Activated CD8-positive, alpha-beta T cell treated with anti-CD3 and anti-CD28 coated beads for 36 hours (primary cell): ENCODE measurements at places on chromosomes 6 and 20.

- no peak for DNase-seq
- no peak overlapping the region for H3K4me3 ChIP-seq
- peaks cover 4% of the 10 kb centered on the region for H3K27me3 ChIP-seq
- H3K36me3 ChIP-seq, result no peaks in the 10 kb centered on the region
Measured at GRCh38 chr6:90893400-90893799, 306.5 kb upstream of the MAP3K7 start.

GRCh38 chr6:10951675-10952282 lies 64.9 kb downstream of the SYCP2L start:
- H3K4me3 ChIP-seq, result no peak overlapping the region
- no peak for DNase-seq
- H3K4me1 ChIP-seq, result no peaks in the 10 kb centered on the region
- no peak overlapping the region for H3K27ac ChIP-seq

- no peak overlapping the region for H3K4me3 ChIP-seq
- peaks cover 5% of the 10 kb centered on the region for H3K27me3 ChIP-seq
- peaks cover 15% of the 10 kb centered on the region for H3K4me1 ChIP-seq
- H3K36me3 ChIP-seq, result peaks cover 1% of the 10 kb centered on the region
Measured at GRCh38 chr6:139525415-139525814, 151.0 kb upstream of the CITED2 start.

- no peak for DNase-seq
- peaks cover 21% of the 10 kb centered on the region for H3K27me3 ChIP-seq
- peaks cover 3% of the 10 kb centered on the region for H3K4me1 ChIP-seq
Measured at GRCh38 chr6:69880601-69881000, 14.2 kb downstream of the COL19A1 start.

- no peaks in the 10 kb centered on the region for H3K27me3 ChIP-seq
- H3K36me3 ChIP-seq, result peaks cover 83% of the 10 kb centered on the region
- peak overlapping the region; percentile 89 for H3K27ac ChIP-seq
- peaks cover 65% of the 10 kb centered on the region for H3K4me1 ChIP-seq
Measured at GRCh38 chr20:438571-439469, 23.5 kb downstream of the TBC1D20 start.

- peaks cover 2% of the 10 kb centered on the region for H3K27me3 ChIP-seq
- H3K36me3 ChIP-seq, result no peaks in the 10 kb centered on the region
- no peak overlapping the region for H3K4me3 ChIP-seq
- no peak for DNase-seq
- H3K27ac ChIP-seq, result no peak overlapping the region
Measured at GRCh38 chr6:17427617-17428016, 34.2 kb downstream of the CAP2 start.

GRCh38 chr6:13526727-13527670 lies 39.6 kb upstream of the GFOD1 start:
- H3K4me1 ChIP-seq, result peaks cover 14% of the 10 kb centered on the region
- no peaks in the 10 kb centered on the region for H3K27me3 ChIP-seq
- peak; percentile 58 for DNase-seq
- peak overlapping the region; percentile 65 for H3K27ac ChIP-seq

DNA sequence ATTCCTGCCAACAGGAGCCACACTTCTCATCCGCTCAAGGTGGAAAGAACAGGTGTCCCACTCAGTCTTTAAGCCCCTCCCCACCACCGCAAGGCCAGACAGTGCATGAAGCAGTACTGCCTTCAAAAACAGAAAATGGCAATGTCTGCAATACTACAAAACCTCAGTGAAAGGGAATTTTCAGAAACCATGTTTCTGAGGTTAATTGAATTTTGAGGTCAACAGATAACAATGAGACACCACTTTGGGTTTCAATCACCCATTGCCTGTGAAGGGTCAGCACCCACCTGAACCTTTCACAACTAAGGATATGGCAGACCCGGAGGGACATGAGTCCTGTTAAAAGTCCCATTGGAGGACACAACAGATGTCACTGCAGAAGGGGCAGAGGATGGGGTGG lies 13.0 kb downstream of the ZC3H12D start:
- peaks cover 45% of the 10 kb centered on the region for H3K4me1 ChIP-seq
- H3K4me3 ChIP-seq, result no peak overlapping the region
- DNase-seq, result no peak
- peaks cover 42% of the 10 kb centered on the region for H3K36me3 ChIP-seq

GRCh38 chr6:52611833-52612232 lies 35.0 kb upstream of the TRAM2 start:
- DNase-seq, result no peak
- H3K4me1 ChIP-seq, result no peaks in the 10 kb centered on the region
- no peaks in the 10 kb centered on the region for H3K36me3 ChIP-seq
- H3K4me3 ChIP-seq, result no peak overlapping the region
- no peaks in the 10 kb centered on the region for H3K27me3 ChIP-seq

- H3K27ac ChIP-seq, result no peak overlapping the region
- H3K4me3 ChIP-seq, result peak overlapping the region; percentile 27
- peaks cover 8% of the 10 kb centered on the region for H3K27me3 ChIP-seq
- no peaks in the 10 kb centered on the region for H3K36me3 ChIP-seq
- H3K4me1 ChIP-seq, result peaks cover 18% of the 10 kb centered on the region
Measured at GRCh38 chr20:52493171-52493721, 301.7 kb upstream of the ZFP64 start.

DNA sequence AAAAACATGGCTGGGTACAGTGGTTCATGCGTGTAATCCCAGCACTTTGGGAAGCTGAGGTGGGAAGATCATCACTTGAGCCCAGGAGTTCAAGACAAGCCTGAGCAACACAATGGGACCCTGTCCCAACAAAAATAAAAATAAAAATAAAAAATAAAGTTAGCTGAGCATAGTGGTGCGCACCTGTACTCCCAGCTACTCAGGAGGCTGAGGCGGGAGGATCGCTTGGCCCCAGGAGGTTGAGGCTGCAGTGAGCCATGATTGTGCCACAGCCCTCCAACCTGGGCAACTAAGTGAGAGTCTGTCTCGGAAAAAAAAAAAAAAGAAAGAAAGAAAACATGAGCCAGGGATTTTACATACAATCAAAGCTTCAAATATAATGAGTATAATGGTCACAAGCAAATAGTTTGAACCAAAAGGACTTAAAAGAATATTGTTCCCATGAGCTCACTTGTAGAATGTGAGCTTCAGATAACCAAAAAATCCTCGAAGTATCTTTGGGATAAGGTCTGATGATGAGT lies 31.1 kb downstream of the RANBP9 start:
- H3K4me1 ChIP-seq, result peaks cover 52% of the 10 kb centered on the region
- H3K4me3 ChIP-seq, result no peak overlapping the region
- H3K36me3 ChIP-seq, result peaks cover 43% of the 10 kb centered on the region
- H3K27ac ChIP-seq, result peak overlapping the region; percentile 64
- H3K27me3 ChIP-seq, result no peaks in the 10 kb centered on the region

DNA sequence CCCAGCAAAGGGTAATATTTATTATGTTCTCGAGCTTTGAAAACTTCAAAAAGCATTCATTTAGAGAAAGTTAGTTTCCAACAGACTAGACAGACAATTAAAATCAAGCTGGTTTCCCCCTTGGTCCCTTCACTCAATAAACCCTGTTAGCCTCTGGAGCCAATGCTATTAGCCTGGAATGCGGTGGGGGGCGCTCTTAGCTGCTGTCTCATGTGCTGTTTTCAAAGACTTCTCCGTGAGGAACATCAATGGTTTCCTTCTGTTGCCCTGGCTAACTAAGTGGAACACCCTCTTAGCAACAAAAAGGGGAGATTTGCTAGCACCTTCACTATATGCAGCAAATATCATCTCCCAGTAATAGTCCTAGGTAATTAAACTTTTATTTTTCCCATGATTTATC lies 86.4 kb downstream of the LY86 start:
- no peak for DNase-seq
- H3K27me3 ChIP-seq, result no peaks in the 10 kb centered on the region
- H3K27ac ChIP-seq, result no peak overlapping the region
- peaks cover 6% of the 10 kb centered on the region for H3K4me1 ChIP-seq

GRCh38 chr6:52304983-52305390 lies 20.4 kb upstream of the MCM3 start:
- peak overlapping the region; percentile 92 for H3K27ac ChIP-seq
- peaks cover 67% of the 10 kb centered on the region for H3K4me1 ChIP-seq
- H3K27me3 ChIP-seq, result no peaks in the 10 kb centered on the region
- no peak for DNase-seq

- DNase-seq, result no peak
- H3K4me3 ChIP-seq, result no peak overlapping the region
- H3K27me3 ChIP-seq, result no peaks in the 10 kb centered on the region
- H3K36me3 ChIP-seq, result no peaks in the 10 kb centered on the region
Measured at GRCh38 chr6:135938576-135939207, 87.2 kb downstream of the PDE7B start.

- H3K4me3 ChIP-seq, result no peak overlapping the region
- no peak overlapping the region for H3K27ac ChIP-seq
- H3K27me3 ChIP-seq, result peaks cover 1% of the 10 kb centered on the region
- no peaks in the 10 kb centered on the region for H3K4me1 ChIP-seq
- no peaks in the 10 kb centered on the region for H3K36me3 ChIP-seq
Measured at GRCh38 chr6:53979468-53980067, 131.7 kb upstream of the MLIP start.

DNA sequence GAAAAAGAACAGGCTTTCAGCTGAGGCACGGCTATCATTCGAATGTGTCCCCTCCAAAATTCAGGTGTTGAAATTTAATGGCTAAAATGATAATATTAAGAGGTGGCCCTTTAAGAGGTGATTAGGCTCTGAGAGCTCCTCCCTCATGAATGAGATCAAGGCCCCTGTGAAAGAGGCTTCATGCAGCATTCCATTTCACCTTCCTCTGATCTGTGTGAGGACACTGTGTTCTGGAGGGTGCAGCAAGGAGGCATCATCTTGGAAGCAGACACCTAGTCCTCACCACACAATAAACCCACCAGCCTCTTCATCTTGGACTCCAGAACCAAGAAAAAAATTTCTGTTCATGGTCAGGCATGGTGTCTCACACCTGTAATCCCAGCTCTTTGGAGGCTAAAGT lies 56.4 kb downstream of the PPP1R14C start:
- H3K4me3 ChIP-seq, result no peak overlapping the region
- peaks cover 5% of the 10 kb centered on the region for H3K4me1 ChIP-seq
- H3K27ac ChIP-seq, result no peak overlapping the region
- peaks cover 7% of the 10 kb centered on the region for H3K27me3 ChIP-seq
